ENCODE measurements at places on chromosomes 1 and 21. TPM values are rescaled to one million over a fixed set of nuclear protein-coding genes. Genes with fewer than 3 reads are reported as not detected.

Gene CHD5
- 0.15 TPM for total RNA-seq

Gene ZNF648
- not detected for total RNA-seq

Gene SFT2D2
- total RNA-seq = 58.2 TPM

Gene TMCC2
- 5.2 TPM for total RNA-seq

Gene DRAXIN
- 0.17 TPM for total RNA-seq

Gene OR2L2
- under 0.01 TPM for total RNA-seq

Gene PRKAA2
- 3.0 TPM for total RNA-seq

Gene SLAMF8
- not detected for total RNA-seq

Gene BSND
- not detected for total RNA-seq

Gene ADAMTS5
- 9.3 TPM for total RNA-seq

Gene HAO2
- total RNA-seq = not detected

Gene CLCA1
- total RNA-seq = 0.15 TPM

Gene KCNE2
- total RNA-seq = not detected

Gene PTCH2
- total RNA-seq = 0.33 TPM

Gene TMEM61
- not detected for total RNA-seq

Gene ATP1A4
- total RNA-seq = not detected

Gene LMX1A
- not detected for total RNA-seq

Gene TNFAIP8L2
- total RNA-seq = not detected

Gene GJC2
- 14.8 TPM for total RNA-seq

Gene RBM8A
- total RNA-seq = 44.0 TPM

Gene CD1D
- total RNA-seq = not detected

Gene RGS1
- total RNA-seq = not detected

Gene ANGPTL3
- total RNA-seq = not detected

Gene NCAM2
- total RNA-seq = 14.8 TPM

Gene SELENON
- total RNA-seq = 34.9 TPM

Gene C1orf116
- total RNA-seq = not detected

Gene MIXL1
- not detected for total RNA-seq

Gene AIM2
- not detected for total RNA-seq

Gene TCHHL1
- not detected for total RNA-seq

Gene NPPB
- not detected for total RNA-seq

Gene GBP3
- total RNA-seq = 28.8 TPM
